ENCODE measurements at places on chromosomes 3 and 15.

- no peak for DNase-seq
Observed at GRCh38 chr15:78243058-78243457, 8.7 kb upstream of the ACSBG1 start.

DNA sequence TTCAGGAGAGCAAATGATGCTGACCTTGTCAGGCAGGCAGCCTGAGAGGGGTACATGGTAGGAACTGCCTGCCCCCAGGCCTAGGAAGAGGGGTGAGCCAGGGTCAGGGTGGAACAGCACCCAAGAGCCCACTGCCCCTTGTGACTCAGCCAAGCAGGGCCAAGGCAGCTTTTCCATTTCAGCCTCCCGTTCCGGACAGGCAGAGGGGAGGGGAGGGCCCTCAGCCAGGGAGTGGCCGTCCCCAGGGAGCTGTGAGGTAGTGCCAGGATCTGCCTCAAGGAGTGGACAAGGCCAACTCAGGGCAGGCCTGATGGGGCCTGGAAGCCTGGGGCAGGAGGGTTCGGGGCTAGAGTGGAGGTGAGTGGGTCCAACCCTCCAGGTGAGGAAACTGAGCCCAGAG is 5.1 kb upstream of the ANKRD63 start:
- DNase-seq, result no peak

GRCh38 chr15:51718219-51718618 is 19.2 kb downstream of the LYSMD2 start:
- DNase-seq, result no peak

GRCh38 chr3:195757438-195757770 is 36.6 kb downstream of the MUC20 start:
- no peak for DNase-seq

- DNase-seq, result no peak
Observed at GRCh38 chr3:117790235-117790987, 1080.8 kb downstream of the TUSC7 start.

DNA sequence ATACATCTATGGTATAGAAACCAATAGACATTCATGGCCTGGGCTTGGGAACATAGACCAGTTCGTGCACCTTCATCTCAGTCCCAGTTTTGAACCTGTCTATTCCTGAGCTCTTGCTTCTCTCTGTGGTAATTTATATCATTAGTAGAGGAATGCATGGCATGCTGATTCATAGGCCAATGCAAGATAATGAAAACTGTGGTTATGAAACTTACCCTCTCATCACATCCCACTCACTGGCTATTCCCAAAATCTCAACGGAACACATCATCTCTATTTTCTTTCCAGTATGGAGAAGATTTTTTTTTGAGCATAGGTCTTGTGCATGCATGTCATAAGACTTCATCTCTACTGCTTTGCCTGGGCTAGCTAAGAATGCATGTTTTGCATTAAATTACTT is 18.7 kb upstream of the P2RY12 start:
- no peak for DNase-seq

DNA sequence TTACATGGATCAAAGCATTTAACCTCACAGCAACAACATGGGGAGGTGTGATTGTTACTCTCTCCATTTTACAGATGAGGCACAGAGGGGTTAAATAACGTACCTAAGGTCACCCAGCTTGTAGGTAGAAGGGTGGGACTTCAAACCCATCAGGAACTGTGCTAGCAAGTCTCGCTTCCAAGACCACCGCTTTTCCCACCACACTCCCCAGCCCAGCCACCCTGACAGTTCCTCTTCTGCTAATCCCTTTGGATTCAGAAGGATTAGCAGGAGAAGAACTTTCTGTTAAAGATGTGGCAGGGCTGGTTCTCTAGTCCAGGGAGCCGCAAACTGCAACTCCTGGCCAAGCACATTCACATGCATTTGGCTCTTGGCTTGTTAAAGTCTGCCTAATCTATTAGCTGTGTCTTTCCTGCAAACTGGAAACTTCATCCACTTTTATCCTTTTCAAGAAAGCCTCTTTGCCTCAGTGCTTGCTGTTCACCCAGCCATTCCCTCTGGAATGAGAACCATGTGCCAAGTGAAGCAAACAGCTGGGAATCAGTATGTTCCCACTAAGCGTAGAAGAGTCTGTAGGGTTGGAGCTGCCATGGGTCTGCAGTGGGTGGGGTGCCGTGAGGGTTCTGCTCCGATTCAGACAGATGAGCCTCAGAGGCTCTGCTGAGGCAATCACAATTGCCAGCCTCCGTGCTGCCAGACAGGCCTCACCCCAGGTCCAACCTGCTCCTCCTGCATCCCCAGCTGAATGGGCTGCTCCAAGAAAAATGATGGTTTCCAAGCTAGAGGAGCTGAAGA is 44.6 kb downstream of the POMGNT2 start:
- no peak for DNase-seq

DNA sequence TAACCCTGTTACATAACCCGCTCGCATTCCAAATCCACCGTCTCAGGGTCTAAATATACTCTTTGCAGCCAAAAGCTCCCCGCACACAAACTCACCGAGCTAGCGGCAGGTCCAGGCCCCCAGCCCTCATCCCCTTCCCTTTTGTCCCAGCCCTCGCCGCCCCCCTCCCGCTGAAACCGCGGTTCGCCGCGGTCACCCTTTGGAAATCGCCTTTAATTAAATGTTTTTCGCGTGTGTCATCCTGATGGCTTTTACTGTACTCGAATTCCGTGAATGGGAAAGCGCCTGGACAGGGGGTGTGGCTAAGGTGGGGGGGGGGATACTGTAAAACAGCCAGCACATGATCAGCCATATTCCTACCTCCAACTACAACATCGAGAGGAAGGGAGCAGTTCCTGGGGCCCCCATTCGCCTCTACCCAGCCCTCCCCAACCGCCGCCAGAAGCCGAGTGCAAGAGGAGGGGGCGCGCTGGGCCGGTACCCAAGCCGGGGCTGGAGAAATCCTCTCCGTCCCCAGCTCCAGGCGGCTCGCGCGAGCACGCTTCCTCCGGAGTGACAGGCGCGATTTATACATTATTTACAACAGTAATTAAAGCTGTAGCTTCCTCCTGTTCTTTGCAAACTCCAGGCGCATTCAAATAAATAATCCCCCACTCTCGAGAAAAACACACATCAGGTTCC is 1.7 kb downstream of the RORA start:
- DNase-seq, result no peak

DNA sequence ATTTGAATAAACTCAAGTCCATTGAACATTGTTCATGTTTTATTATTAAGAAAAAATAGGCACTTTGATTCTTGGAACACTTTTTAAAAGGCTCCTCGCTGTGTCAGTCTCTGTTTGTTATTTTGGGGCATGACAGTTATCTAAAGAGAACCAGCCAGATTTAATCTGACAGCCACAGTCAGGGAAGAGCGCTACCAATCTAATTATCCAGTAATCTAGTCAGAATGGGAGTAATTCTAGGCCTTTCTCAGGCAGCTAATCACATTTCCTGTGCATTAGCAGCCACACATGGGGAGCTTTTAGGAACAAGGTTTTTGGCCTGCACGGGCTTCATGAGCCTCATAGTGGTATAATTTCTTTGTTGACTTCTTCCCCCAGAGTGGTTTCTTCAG is 362.2 kb downstream of the RBMS3 start:
- no peak for DNase-seq

- no peak for DNase-seq
Observed at GRCh38 chr3:128317101-128317697, 149.5 kb downstream of the DNAJB8 start.

DNA sequence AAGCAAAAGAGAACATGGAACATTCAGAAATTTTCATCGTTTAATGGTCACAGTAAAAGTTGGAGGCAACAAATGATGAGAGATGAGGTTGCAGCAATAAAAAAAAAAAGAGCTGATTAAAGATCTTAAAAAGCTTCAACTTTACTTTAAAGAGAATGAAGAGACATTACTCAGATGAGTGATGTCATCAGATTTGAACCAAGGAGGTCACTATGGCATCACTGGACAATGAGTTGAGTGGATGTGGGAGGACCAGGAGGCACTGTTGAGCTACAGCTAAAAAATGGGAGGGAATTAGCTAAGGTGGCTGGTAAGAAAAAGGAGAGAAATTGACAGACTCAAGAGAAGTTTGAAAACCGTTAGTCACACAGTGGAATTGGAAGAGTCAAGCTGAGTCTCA is 138.4 kb downstream of the SST start:
- no peak for DNase-seq

- no peak for DNase-seq
Observed at GRCh38 chr15:77036537-77037387, 34.1 kb downstream of the TSPAN3 start.

- no peak for DNase-seq
Observed at GRCh38 chr15:90489514-90489913, 40.2 kb upstream of the CRTC3 start.

GRCh38 chr3:133023362-133023761 is 14.8 kb upstream of the TMEM108 start:
- DNase-seq, result no peak

- no peak for DNase-seq
Observed at GRCh38 chr3:105347625-105348302, 18.9 kb upstream of the ALCAM start.

- no peak for DNase-seq
Observed at GRCh38 chr15:93178371-93178770, 89.4 kb upstream of the RGMA start.

DNA sequence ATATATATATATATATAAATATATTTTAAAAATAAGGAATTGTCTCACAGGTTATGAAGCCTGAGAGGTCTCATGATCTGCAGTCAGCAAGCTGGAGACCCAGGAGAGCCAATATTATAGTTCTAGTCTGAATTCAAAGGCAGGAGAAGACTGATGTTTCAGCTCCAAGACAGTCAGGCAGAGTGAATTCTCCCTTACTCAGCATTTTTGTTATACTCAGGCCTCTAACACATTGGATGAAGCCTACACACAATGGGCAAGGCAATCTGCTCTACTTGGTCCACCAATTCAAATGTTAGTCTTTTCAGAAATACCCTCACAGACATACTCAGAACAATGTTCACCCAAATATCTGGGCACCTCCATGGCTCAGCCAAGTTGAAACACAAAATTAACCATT is 157.2 kb downstream of the GOLIM4 start:
- DNase-seq, result no peak

DNA sequence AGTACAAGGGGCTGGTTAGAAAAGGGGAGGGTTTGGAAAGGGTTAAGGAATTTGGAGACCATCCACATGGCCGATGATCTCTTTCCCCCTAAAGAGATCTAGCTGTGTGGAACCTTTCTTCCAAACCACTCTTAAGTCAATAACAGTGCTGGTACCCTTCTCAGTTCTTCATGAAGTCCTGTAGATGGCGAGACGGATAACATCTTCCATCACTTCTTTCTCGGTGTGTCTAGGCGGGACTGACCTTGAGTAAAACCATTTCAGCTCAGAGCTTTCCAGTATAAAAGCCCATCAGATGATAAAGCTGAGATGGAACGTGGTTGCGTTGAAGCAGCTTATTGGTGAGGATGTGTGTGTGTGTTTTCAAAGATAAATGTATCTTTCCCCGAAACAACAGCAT is 151.5 kb upstream of the BHLHE40 start:
- no peak for DNase-seq

DNA sequence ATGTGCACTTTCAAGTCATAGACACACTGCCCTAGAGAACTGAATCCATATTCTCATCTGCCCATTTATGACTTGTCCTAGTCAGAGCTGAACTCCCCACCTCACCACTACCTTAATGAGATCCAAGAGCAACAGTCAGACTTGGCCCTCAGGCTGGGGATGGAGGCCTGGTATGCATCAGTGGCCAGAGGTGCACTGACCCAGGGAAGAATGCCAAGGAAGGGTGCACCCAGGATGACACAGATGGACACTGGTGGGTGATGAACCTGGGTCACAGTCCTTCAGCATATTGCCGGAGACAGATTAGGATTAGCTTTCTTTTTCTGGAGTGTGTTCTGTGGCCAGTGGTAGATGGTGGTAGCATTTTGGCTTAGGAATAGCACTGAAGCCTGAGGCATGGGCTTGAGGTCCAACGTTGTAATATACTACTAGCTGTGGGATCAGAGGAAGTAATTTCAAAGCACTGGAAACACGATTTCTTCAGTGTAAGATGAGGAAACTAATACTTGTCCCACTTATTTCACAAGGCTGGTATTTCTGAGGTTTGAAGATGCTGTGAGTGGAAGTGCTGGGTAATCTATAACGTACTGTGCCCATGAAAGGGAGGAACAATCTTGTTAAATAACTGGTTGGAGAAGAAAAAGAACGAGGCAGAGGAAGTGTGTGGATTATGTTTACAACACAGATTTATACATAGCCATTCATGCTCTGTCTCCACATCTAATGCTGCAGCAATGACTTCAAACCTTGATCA is 265.0 kb downstream of the THRB start:
- no peak for DNase-seq

- no peak for DNase-seq
Observed at GRCh38 chr3:111745786-111746185, 113.3 kb upstream of the PHLDB2 start.

GRCh38 chr3:196988241-196989029 is 19.8 kb upstream of the PIGZ start:
- no peak for DNase-seq

GRCh38 chr15:57221134-57221533 is 155.2 kb upstream of the CGNL1 start:
- DNase-seq, result no peak

DNA sequence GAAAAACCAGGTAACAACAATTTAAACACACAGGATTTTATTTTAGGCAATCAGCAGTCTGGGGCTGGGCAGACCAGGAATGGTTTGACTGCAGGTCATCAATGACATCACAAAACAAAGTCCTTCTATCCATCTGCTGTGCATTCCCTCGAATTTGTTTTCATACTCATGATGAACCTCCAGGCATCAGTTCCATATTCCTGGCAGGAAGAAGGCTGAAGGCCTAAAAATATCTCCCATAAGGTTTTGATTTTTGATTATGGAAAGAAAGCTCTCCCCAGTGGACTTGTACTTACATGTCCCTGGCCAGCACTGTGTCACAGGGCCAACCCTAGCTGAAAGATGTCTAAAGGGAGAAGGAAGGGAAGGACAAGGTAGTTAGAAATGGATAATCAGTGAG is 107.4 kb downstream of the PEAK1 start:
- no peak for DNase-seq

DNA sequence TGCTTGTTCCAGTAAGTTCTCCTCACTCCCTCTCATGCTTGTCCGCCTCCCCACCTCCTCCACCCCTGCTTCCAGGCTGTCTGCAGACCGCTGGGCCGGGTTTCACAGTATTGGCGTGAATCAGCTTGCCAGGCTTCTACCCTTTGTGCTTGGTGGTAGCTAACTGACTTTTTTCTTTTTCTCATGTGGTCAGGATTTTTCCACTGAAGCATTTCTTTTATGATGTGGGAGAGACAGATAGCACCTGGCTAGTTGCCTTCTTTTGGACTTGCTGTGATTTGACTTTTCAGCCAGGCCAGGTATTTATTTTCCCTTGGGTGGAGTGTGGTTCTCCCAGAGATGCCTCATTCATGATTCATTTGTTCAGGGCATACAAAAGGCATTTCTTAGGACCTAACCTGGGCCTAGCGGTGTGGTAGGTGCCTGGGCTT is 60.6 kb downstream of the ST6GAL1 start:
- DNase-seq, result no peak

- DNase-seq, result no peak
Observed at GRCh38 chr15:88255484-88256278, 858 bp downstream of the NTRK3 start.
